Calu3 (cell line): ENCODE measurements at places on chromosomes 1 and 21. TPM values are rescaled to one million over a fixed set of nuclear protein-coding genes. Genes with fewer than 3 reads are reported as not detected.
A peak's percentile ranks its signal among the peaks of the same experiment; 100 is the strongest.

DNA sequence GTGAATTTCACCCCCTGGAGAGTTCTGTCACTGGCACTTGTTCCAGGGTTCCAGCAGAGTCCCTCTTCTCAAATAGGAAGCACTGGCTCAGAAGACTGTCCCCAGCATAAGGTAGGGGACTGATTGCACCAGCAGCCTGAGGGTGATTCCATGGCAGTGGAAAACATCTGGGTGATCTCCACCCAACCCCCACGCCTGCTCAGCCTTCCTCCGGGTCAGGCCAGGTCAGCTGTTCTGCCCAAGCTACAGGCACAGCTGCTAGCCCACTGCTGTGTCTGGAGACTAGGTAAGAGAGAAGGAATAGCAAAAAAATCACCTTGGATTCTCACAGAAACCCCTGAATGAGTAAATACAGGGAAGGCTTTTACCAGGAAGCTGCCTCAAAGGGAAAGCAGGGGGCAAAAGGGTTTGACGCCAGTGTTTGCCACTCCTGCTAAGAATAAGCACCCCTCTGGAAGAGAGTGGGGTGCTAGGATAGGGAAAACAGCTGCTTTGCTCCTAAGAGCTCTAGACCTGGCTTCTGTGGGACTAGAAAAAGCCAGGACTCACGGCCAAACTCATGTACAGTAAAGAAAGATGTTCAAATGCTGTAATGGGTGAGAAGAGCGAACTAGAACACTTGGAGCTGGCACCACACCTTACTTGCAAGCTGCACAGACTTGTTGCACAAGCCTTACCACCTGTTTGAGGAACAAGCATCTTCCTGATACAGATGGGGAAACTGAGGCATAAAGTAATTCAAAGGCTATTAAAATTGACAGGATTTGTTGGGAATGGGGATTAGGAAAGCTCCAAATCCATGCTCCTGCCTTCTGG is 1.0 kb upstream of the DENND2D start:
- no peak for DNase-seq

DNA sequence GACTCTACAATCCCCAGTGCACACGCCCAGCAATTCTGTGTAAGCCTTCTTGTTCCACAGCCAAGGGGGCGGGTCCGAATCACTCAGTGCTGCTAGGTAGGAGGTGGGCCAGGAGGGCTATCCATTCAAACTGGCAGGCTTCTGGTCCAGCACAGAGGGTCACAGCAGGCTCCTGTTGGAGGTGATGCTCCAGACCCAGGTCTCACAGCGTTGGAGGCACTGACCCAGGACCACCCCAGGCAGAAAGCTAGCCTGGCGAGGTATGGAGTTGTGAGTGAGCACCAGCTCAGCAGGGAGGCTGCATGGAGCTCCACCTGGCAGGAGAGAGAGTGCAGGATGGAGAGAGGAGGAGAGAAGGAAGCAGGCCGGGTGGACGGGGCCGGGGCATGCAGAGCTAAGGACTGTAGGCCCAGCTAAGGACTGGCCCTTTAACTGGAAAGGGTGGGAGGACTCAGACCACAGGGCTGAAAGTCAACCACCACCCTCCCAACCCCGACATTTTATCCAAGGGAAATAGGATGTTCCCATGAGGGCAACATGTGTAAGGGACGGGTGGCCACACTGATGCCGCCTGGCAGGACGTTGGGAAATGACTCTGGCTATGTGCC is 38.7 kb downstream of the GPR161 start:
- DNase-seq = no peak

DNA sequence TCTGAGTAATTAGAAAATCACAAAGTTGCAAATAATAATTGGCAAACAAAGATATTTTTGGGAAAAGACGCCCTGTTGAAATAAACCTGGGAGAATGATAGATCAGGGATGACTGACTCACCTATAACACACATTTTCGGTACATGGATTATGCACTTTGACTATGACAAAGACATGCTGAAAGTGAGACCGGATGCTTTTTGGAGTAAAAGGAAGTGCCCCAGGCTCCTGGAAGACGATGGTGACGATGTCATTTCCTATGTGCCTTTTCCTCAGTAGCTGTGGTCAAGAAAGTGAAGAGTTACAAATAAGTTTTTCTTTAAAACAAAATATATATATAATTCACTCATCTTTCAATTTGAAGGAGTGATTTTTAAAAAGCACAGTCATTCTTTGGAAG is 158.7 kb downstream of the SIPA1L2 start:
- no peak for DNase-seq

GRCh38 chr1:225597926-225598575 is 54.9 kb downstream of the ENAH start:
- DNase-seq = no peak

DNA sequence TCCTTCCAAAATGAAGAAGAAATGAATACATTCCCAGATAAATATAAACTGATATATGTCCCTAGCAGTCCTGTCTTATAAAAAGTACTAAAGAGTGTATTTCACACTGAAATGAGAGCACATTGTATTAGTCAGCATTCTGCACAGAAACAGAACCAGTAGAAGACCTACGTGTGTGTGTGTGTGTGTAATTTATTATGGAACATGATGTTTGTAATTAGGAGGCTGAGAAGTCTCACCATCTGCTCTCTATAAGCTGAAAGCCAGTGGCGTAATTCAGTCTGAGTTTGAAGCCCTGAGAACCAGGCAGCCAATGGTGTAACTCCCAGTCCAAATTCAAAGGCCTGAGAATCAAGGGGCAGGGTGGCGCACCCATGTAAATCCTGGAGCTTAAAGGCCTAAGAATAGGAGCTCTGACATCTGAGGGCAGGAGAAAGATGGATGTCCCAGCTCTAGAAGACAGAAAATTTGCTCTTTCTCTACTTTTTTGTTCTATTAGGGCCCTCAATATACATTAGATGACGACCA is 146.5 kb upstream of the LYPLAL1 start:
- no peak for DNase-seq

GRCh38 chr1:48908606-48909005 is 131.9 kb upstream of the BEND5 start:
- no peak for DNase-seq

- DNase-seq = no peak
Measured at GRCh38 chr1:155019377-155020245, 14.0 kb downstream of the DCST2 start.

DNA sequence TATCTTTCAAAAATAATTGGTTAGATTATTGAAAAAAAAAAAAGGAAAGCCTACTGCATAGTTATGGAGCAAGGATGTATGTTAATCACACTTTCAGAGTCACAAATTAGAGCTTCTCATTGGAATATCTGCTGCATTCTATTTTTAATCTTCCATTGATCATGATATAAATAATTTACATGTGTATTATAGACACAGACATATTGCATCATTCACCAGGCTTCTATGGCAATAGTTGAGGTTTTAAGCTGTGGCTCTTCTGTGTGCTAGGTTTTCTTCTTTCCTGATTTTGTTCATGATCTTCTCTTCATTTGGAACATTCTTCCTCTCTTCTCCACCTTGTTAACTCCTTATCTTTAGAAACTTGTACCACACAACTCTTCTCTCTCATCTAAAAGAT is 123.2 kb upstream of the HMCN1 start:
- no peak for DNase-seq

DNA sequence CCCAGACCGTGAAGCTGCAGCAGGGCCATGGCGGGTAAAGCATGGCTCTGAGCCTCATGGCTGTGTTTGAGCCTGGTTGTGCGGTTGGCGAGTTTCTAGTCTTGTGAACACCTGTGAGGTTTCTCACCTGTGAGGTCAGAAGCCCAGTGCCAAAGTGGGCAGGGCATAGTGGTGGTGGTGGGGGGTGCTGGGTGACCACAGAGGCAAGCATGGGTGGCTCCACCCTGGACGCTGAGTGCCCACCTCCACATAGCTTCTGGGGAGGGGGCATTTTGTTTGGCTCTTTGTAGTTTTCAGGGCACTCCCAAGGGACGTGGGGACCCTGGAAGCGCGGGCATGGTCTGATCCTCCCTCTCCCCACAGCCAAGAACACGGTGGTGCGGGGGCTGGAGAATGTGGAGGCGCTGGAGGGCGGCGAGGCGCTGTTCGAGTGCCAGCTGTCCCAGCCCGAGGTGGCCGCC is 91.1 kb downstream of the TRIM11 start:
- no peak for DNase-seq

GRCh38 chr1:246647113-246647512 is 77.1 kb upstream of the SCCPDH start:
- no peak for DNase-seq

- DNase-seq = no peak
Measured at GRCh38 chr21:34129039-34129891, 55.9 kb downstream of the MRPS6 start.

DNA sequence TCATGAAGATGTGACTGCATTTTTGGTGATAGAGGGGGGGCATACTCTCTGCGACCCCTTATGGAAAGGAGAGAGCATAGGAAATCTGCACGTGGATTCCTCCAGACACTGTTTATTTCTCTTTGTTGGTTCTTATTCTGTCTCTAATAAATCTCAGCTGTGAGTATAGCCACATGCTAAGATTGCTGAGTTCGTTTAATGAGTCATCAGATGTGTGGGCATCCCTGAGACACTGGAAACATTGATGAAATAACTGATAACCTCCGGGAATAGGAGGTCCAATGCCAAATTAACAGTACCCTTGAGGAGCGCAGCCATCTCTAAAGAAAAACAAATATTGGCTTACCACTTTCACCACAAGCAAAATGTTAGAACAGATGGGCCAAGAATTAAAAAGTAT is 880.2 kb upstream of the NEGR1 start:
- DNase-seq = no peak

DNA sequence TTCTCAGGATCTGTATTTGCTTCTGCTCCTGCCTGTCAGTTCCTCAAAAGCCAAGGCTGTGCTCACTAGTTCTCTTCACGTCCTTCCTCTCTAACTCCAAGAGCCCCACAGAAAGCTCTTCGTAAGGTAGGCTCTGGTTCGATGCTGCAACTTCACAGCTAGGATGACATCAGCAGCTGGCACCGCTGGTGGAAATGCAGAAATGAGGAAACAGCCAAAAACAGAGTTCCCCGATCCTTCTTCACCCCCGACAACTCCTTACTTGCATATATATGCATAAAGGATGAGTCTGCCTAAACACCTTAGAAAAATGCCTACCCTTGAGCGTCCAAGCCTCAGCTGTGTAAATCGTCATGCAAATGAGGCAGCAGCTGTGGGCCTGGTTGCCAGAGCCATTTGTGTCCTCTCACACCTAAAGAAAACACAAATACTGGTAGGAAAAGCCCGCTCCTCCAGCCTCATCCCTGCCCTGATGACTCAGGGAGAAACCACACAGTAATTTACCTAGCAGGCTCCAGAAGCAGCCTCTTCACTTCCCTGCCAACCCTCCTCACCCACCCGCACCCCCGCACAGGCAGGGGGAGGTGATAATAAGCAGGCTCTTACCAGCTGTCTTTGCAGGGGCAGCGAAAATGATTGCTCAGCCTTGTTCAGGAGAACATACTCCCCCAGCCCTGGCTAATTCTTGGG is 28.2 kb downstream of the BATF3 start:
- peak; percentile 26 for DNase-seq

DNA sequence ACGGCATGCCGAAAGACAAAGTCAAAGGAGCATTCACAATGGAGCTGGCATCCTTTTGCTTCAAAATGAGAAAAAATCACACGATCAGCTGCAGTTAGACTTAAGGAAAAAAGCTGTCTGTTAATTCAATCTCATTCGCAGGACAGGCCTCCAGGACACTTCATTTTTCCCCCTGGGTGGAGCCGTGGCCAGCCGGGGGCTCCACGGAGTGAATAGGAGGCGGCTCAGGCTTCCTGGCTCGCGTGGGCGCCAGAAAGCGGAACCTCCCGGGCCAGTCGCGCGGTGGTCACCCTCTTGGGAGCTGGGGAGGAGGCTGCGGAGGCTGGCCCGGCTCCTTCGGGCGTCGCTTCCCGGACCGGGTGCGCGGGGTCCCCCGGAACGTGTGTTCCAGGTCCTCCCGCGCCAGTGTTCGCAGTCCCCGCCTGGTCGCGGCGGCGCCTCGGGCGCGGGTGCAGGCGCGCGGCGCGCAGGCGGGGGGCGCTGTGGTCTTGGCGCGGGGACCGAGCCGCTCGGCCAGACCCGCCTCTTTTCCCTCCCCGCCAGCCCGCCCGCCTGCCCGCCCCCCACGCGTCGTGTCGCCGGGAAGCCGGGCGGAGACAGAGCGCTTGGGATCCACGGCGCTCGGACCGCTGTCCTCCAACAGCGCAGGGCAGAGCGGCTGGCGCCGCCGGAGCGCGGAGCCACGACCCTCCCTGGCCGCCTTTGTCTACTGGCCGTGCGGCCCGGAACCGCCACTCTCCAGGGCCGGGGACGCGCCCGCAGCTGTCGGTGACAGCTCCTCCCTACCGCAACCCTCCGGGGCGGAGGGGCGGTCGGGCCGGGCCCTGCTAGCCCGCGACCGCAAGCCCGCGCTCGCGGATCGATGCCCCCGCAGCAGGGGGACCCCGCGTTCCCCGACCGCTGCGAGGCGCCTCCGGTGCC is at the start of gene RHOU:
RHOU (plus strand) TSS at position 599 of the 921 bp plus-strand sequence; CDS start at position 863, 264 bp downstream.
- DNase-seq = peak; percentile 90

GRCh38 chr1:204294357-204294756 is 65.4 kb downstream of the PLEKHA6 start:
- DNase-seq = no peak

DNA sequence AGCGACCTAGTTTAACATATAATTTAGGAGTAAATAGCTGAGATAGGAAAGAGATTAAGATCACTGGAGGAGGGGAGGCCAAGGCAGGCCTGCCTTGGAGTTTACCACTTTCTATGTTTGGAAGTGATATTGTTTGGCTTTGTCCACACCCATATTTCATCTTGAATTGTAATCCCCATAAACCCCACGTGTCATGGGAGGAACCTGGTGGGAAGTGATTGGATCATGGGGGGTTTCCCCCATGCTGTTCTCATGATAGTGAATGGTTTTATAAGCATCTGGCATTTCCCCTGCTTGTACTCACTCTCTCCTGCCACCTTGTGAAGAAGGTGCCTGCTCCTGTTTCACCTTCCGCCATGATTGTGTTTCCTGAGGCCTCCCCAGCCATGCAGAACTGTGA is 58.3 kb upstream of the ARTN start:
- no peak for DNase-seq

GRCh38 chr1:234856845-234857245 is 246.9 kb upstream of the IRF2BP2 start:
- no peak for DNase-seq

GRCh38 chr21:42234464-42235241 is 15.7 kb downstream of the ABCG1 start:
- peak; percentile 48 for DNase-seq

GRCh38 chr1:202126426-202126825 is 3.7 kb downstream of the GPR37L1 start:
- no peak for DNase-seq

CD53 gene
- total RNA-seq = not detected in 2 replicates

TSPAN1 gene
- 46.2 and 94.8 TPM in 2 replicates for total RNA-seq

FAM72B gene
- 9.6 and 9.8 TPM in 2 replicates for total RNA-seq

IFI44 gene
- 125 and 259 TPM in 2 replicates for total RNA-seq

CYP4A11 gene
- not detected in 2 replicates for total RNA-seq

PLA2G2A gene
- not detected in 2 replicates for total RNA-seq

ERRFI1 gene
- 74.9 and 83.0 TPM in 2 replicates for total RNA-seq

OLIG2 gene
- total RNA-seq = not detected in 2 replicates

SLAMF6 gene
- not detected in 2 replicates for total RNA-seq

CYYR1 gene
- total RNA-seq = not detected in 2 replicates

NT5C1A gene
- total RNA-seq = not detected in 2 replicates

PGD gene
- total RNA-seq = 142 and 155 TPM in 2 replicates

CFHR4 gene
- not detected in 2 replicates for total RNA-seq

TFF2 gene
- total RNA-seq = 0.59 TPM in 1 of 2 replicates, not detected in the other

FMO3 gene
- total RNA-seq = not detected in 2 replicates
